ENCODE measurements at places on chromosomes 13 and 19.

- DNase-seq, result no peak
These were observed at the start of gene EPS8L1 for GRCh38 chr19:55075371-55075998. TSS of gene EPS8L1 (plus strand) at chr19:55075869. CDS start at chr19:55076445, 576 bp downstream.

GRCh38 chr19:2495130-2495641, 19.3 kb downstream of the GADD45B start:
- no peak for DNase-seq

- no peak for DNase-seq
These were observed 624.4 kb upstream of the KLHL1 start for GRCh38 chr13:70732611-70733010.

DNA sequence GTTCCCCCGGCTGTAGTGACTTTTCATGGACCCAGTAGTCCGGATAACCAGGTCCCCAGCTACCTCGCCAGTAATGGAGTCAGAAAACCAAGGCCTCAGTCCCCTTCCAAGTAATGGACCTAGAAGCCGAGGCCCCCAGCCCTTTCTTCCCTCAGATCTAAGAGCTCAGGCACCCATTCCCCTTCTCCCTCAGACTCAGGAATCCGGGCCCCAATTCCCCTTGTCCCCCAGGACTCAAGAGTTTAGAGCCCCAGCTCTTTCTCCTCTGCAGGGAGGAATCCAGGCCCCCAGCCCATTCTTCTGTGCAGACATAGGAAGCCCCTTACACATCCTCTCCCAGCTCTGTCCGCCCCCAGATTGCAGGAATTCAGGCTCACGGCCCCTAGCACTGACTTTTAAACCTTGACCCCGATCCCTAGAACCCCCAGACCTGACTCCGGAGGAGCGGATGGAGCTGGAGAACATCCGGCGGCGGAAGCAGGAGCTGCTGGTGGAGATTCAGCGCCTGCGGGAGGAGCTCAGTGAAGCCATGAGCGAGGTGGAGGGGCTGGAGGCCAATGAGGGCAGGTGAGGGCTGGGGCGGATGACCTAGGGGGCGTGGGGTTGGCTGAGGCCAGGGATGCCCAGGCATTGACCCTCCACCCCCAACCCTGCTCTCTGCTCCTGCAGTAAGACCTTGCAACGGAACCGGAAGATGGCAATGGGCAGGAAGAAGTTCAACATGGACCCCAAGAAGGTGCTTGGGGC, 938 bp downstream of the CYTH2 start:
- DNase-seq, result no peak

DNA sequence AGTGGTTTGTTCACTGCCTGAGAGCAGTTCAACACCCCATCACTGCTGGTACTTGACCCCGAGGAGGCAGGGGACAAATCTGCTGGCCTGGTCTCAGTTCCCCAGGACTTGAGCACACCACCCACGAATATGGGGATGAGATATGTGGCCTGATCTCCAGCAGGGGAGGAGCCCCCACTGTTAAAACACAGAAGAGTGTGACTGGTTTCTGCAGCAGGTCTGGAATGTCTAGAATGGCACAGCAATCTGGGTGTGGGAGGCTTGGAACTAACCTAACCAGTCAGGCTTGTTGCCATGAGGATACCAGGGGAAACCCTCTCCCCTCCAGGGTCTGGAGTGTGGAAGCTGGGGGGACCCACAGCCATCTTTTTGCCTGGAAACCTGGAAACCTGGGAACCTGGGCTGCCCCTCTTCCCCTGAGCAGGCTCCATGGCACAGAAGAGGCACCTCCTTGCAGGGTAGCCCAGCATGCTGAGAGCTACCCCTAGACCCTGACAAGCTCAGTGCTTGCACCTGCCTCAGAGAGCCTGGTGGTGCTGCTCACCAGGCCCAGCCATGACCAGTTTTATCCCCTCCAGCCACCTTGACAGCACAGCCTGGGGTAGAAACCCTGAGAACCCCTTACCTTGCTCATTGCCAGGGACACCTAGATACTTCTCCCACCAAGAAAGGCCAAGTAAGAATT, 273.8 kb downstream of the LIG4 start:
- no peak for DNase-seq

DNA sequence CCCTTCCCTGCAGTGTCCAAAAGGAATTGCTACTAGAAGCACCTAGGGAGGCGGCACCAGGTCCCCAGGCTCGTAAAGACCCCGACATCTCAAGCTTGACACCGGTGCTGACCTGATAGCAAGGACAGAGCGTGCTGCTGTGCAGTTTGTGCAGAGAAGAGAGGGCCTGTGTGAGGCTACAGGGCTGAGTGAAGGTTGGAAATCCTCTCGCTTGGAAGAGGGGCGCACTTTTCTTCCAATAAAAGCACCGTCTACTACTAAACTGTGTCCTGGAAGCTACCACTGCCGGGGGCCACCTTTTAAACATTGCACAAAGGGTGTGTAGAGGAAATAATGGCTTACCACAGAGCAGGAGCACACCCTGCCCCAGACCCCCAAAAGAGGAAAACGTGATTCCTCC, 11.0 kb downstream of the TMEM272 start:
- no peak for DNase-seq

- no peak for DNase-seq
These were observed 5.5 kb downstream of the BRSK1 start for GRCh38 chr19:55289117-55289796.

DNA sequence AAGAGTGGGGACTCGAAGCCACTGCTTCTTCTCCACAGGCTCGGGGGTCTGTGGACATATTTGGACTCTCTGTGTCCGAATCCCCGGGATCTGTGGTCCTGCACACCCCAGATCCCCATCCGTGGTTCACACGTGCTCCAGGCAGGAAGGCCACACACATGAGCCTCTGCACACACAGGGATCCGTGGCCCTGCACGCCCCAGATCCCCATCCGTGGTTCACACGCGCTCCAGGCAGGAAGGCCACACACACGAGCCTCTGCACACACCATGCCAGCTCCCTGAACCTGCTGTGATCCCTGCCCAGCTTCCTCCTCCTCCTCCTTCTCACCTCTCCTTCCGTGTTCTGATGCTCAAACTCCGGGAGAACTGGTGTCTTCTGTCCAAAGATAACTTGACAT, 3.1 kb downstream of the TEX29 start:
- no peak for DNase-seq

GRCh38 chr19:1507763-1508506, 4.9 kb downstream of the ADAMTSL5 start:
- peak; percentile 96 for DNase-seq

GRCh38 chr13:33933810-33934209, 115.9 kb downstream of the RFC3 start:
- no peak for DNase-seq

DNA sequence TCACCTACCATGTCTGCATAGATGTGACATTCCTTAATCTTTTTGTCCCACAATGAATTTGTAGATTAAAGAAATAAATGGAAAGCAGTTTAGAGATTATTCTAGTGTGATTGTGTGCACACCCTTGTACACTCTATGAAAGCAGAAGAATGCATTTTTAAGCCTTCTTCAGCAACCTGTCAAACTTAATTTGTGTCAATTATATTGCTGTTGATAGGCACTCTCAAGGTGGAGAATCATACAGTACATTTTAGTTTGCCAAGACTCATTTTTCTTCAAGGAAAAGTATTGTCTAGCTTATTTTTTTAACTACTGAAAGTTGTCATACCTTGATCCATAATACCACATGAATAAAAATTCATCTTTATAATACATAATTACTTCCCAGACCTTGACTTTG, 1898.9 kb downstream of the OLFM4 start:
- DNase-seq, result no peak

DNA sequence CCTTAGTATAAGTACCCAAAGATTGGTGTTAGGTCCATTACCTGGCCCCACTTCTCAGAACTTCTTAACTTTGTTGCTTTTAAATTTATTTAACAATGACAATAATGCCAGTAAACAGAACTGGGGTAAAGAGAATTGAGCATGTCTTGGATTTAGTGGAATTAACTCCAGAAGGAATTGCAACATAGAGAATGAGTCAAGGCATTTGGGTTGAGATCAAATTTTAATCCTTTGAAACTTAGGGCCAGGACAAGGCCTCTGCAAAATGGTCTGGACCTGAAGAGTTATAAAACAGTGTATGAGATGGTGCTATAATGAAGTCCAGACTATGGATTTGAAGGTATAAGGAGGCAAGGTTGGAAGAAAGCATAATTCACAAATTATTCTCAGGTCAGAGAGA, 1030.4 kb downstream of the SLITRK5 start:
- DNase-seq, result no peak

DNA sequence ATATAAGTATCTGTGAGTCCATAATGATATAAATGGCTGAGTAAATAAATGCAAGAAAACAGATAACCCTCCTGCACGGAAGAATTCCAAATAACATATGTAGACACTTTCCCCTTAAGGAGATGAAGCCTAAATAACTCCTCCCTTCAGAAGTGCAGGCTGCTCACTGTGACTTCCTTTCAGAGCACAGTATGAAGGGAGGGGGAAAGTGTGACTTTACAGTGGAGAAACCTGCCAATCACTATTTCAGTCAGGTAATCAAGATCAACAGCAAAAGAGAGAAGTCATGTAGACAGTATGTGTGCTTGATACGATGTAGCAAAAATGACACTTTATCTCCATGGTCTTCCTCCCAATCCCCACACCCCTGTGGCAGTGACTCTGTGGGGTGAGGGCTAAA, 7.1 kb downstream of the GGACT start:
- DNase-seq, result no peak

- DNase-seq, result no peak
These were observed 11.8 kb upstream of the PABPC3 start for GRCh38 chr13:25084096-25084495.

DNA sequence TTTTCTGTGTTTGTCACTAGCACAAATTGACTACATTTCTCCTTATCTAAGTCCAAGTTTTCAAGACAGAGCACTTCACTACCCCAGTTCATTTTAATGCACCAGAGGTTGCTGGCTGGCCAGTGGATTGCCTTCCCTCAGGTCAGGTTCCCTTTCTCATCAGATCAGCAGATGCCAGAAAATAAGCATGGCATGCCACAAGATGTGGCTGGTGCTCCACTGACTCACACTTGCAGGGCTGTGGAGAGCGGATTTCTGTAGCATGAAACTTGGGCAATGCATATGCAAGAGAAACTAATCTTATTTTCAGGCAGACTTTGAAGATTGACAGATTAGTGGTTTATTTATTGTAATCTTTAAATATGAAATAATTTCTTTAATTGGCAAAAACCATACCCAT, 79.5 kb downstream of the RUBCNL start:
- no peak for DNase-seq

DNA sequence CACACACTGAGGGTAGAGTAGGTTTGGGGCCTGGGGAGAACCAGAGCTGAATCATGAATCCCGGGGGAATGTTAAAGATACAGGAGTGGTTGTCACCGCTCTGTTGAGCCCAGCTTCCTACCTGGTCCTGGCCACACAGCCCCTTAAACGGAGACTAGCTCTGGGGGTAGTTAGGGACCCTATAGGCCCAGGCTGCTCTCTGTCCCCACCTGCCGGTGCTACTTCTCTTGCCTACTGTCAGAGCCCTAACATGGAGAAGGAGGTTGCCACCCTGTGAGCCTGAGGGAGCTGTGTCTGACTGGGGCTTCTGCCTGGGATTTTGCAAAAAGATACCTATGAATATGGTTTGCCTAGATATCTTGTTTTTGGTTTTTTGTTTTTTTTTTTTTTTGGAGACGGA, 36.6 kb upstream of the ZNF429 start:
- DNase-seq, result no peak

DNA sequence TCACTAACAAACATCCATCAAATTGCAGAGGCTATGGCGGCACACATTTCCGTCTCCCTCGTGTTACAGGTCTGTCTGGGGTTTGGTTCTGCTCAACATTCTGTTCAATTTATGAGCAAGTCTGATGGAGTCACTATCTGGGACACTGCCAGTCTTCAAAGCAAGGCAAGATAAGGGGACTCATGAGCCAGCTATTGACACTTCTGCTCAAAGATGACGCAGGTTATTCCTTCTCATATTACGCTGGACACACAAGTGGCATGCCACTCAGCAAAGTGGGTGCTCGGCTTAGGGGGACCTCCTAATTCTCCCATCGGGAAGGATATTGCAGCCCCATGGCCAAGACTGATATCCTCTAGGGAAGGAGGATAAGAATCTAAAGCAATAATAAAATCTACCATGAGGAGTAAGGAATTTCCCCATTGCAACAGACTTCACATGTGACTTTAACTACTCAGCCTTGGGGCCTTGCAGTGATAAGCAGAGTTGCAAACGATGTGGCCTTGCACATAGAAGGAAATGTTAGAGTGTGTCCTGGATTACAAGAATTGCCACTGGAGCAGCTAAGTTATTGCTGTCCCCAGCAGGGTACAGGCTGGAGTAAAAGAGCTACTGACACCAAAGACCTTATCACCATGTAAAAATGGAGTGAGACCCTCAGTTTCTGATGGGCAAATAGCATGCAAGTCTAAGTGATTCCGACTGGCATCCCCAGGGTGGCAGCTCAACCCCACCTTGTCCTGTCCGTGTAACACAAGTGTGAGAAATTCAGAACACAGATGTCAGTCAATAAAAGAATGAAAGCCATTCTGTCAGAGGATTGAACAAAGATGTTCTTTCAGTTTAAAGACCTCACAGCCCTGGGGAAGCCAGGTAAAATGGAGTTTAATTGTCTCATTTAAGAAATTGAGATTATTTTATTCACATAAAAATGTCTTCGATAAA, 306.1 kb downstream of the IRS2 start:
- DNase-seq, result no peak

GRCh38 chr13:26310470-26310869, 56.5 kb downstream of the CDK8 start:
- DNase-seq, result no peak

DNA sequence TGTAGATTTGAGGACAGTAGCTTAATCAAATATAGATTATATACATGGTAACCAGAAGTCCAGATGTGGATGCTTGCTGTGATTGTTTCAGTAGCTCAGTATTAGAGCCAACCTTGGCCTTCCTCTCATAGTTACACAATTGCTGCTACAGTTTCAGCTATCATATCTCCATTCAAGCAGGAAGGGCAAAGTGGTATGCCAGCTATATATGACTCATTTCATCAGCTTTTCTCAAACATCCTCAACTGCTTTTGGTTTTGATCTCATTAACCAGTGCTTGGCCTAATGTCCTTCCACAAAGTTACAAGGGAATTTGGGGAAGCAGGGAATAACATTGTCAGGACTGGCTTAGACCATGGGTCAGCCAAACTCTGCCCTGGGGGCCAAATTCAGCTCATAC, 73.0 kb upstream of the MAB21L1 start:
- DNase-seq, result no peak

- DNase-seq, result no peak
These were observed 107.0 kb upstream of the GPR12 start for GRCh38 chr13:26867451-26868091.

DNA sequence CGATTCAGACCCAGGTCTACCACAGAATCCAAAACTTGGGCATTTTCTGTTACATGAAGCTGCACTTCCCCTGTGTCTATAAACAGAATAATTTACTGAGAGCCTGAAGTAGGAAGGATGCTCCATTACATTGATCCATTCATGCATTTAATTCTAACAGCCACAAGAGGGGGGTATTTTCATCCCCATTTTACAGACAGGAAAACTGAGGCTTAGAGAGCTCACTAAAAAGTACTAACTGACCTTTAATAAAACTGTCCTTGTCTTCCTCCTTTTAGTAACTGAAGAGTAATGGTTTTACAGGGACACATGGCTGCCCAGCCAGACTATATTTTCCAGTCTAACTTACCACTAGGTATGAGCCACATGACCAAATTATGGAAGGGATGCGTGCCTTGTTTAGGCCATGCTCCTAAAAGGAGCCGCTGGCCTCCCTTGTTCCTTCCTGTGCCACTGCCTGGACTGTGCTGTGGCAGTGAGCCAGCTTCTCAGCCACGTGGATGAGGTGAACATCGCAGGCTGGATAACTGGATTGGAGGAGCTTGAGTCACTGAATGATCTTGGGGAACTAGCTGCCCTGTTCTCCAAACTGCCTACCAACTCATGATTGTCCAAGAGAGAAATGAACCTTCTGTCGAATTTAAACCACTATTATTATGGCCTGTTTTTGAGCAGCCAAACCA, 108.3 kb downstream of the DOCK9 start:
- DNase-seq, result no peak
